ENCODE measurements at places on chromosomes 16 and 17.

DNA sequence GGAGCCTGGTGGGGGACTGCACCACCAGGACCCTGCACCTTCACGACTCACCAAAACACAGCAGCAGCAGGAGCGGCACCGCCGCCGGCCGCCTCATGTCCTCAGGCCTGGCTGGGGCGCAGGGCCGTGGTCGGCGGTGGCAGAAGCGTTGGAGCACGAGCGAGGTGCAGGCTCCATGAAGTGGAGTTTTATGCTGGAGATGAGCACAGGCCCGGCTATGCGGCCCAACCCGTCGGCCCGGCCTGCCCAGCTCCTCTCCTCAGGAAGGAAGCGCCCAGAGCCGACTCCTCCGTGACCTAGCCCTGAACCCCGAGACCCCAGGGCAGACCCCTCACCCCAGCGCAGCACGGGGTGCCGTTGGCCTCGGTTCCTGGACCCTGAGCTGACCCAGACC, at the start of gene PRSS27:
TSS of gene PRSS27 (minus strand) at position 161 of the 394 bp plus-strand sequence. CDS start at position 97, 64 bp downstream.
- DNase-seq, result no peak

DNA sequence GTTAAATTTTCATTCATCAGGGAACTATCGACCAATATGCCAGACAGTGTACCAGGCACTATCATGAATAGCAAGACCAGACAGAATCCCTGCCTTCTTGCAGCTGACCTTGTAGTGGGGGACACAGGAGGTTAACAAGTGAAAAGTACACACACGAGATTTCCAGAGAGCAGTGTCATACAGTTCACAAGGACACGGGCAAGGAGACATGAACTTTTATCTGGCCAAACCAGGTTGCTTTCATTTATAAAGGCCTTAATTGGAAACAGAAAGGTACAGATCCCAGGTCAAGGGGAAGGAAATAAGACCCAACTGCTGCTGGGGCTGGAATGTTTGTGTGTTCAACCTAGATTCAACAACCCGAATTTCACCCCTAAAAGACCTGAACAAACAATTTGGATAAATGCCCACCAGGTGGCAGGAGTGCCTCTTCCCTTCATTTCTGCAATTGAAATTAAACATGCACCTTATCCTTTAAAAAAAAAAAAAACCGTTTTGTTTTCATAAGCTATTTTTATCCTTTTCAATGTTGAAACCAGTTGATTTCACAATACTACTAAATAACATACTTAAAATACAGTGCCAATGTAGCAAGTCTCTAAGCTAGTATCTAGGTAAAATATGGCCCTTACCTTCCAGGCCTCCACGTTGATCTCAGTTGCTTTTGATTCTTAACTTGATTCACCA, 65.9 kb downstream of the EMP2 start:
- peak; percentile 23 for DNase-seq

GRCh38 chr17:81860756-81861568, 627 bp upstream of the P4HB start:
- DNase-seq, result peak; percentile 98

- DNase-seq, result no peak
Measured at GRCh38 chr16:80390871-80391489, 149.8 kb upstream of the DYNLRB2 start.

DNA sequence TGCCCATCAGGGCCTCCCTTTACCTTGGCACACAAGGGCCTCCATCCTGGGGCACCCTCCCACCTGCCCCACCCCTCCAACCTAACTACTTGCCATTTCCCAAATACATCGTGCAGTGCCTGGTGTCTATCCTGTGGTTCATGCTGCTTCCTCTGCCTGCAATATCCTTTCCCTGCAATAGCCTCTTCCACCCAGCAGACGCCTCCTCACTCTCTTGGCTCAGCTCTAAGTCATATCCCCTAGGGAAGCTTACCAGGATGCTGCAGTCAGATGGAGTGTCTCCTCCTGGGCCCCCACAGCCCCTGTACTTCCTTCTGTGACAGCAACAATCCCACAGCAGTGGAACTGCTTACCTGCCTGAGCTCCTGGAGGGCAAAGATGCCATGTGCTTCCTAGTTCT, 36.7 kb downstream of the CCDC182 start:
- DNase-seq, result no peak

GRCh38 chr16:53779186-53779585, 75.2 kb downstream of the FTO start:
- no peak for DNase-seq

DNA sequence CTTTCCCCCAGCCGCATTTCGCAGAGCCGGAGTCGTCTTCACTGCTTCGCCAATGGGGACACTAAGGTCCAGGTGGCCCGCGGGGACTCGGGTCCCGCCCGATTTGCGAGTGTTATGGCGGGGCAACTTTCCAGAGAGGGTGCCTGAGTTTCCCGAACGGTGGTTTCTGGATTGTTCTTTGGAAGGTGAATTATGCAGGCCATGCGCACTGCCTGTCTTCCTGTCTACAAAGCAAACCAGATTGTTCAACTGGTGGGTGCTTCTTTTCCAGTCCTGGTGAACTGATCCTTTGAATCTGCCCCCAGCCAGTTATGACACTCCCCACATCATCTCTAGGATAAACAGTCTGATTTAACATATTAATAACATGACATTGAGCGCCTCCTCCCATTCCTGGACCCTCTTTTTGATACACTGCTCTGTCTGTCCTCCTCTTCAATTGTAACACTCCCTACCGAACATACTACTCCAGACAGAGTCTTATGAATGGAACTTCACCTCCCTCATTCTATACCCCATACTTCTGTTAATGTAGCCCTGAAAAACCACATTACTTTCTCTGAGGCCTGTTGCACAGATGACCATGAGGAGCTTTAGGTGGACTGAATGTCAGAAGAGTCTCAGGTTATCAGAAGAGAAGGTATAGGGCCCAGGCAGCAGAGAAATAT, 159.0 kb downstream of the RAB11FIP4 start:
- no peak for DNase-seq

DNA sequence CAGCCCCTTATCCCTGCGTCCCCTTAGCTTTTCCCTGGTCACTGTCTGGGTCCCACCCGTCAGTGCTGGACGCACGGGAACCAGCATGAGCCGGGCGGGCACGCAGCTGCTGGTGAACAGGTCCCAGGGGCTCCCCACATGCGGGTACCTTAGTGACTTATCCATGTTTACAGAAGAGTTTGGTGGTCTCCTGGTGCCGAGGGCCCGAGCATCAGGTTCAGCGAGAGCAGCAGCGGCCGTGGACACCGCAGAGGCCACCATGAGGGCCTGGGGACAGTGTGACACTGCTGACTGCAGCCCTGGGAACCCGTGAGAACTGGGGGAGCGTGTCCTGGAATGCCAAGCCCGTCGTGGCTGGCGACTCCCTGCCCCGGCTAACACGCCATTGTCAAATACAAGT, 6.5 kb downstream of the CD7 start:
- DNase-seq, result no peak

DNA sequence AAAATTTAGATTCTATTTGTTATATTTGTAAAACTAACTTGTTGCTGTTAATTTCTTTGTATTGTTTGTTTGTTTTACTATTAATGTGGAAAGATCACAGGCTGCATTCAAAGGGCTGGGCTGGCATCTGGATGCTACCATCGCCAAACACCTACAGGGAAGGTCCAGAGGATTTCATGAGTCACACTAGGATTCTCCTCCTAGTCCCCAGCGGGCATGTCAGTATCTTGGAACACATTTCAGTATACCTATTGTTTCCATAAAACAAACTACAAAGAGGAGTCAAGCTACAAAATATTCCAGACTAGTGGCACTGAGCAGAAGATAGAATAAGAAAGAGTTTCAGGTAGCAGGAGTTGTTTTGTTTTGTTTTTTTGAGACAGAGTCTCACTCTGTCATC, 55.3 kb downstream of the NOG start:
- DNase-seq, result no peak

GRCh38 chr17:61587807-61588660, 3.0 kb downstream of the NACA2 start:
- no peak for DNase-seq

DNA sequence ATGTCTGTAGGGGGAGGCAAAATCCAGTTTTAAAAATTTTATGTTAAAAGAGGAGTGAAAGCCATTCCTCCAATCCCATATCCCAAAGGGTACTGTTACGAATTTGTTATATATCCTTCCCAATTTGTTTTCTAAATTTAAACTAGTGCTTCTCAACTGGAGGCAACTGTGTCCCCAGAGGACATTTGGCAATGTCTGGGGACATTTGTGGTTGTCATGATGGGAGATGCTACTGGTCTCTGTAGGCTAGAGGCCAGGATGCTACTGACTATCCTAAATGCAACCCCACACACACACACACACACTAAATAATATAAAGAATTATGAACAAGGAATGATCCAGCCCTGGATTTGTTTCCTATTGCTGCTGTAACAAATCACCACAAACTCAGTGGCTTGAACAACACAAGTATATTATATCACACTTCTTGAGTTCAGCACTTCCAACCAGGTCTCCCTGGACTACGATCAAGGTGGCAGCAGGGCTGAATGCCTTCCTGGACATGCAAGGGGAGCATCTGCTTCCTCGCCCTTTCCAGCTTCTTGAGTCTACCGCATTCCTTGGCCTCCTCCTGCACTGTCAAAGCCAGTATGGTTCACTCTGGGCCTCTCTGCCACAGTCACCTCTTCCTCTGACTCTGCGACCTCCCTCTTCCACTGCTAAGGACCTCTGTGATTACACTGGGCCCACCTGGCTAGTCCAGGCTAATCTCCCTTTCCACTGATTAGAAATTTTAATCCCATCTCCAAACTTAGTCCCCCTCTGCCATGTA, 30.1 kb downstream of the ARHGAP17 start:
- DNase-seq, result no peak

DNA sequence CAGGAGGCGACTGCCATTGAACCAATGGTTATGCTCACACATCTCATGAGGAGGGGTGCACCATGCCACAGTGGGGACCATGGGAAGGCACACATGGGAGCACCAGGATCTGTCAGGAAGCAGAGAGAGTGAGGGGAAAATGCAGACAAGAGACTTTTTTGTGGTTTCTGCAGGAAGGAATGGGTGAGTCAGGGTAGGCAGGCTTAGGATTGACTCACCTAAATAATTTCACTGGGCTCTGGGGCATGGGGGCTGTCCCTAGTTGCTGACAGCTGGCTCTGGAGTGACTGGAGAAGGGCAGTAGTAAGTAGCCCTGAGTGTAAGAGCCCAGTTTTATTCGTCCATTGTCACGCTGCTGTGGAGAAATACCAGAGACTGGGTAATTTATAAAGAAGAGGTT, 202.4 kb downstream of the AXIN2 start:
- peak; percentile 39 for DNase-seq

DNA sequence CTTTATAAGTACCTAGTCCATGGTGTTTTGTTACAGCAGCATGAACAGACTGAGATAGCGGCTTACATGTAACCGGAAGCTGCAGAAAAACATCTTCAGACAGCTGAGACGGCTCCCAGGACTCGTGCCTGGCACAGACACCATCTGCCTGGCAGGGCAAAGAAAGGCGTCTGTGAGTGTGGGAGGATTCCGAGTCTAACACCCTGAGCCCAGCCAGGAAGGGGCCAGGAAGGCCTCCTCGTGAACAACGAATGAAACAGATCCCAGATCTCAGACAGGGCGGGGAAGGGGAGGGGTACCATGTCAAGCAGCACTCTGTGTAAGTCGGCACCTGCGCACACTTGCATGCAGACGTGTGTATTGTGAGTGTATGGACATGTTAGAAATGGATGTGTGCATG, 4.4 kb upstream of the CSNK1D start:
- DNase-seq, result no peak

DNA sequence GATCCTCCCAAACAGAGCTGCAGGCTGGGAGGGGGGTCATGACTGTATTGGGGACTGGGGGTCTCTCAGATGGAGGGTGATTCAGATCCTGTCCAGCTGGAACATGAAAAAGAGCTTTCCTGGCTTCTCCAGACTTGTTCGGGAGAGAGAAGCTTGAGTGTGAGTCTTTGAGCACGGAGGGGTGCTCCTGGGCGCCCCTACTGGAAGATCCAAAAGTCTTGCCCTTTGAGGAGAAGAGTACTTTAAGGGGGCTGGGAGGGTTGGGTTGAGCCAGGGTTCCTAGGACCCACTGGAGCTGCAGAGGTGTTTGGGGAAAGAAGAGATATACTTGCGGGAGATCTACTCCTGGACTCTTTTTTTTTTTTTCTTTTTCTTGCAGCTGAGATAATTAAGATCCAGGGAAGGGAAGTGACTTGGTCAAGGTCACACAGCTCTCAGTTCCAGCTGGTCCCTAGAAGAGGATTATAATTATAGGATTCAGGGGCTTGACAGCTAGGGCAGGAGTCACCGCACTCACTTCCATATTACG, 8.4 kb downstream of the RARA start:
- no peak for DNase-seq

DNA sequence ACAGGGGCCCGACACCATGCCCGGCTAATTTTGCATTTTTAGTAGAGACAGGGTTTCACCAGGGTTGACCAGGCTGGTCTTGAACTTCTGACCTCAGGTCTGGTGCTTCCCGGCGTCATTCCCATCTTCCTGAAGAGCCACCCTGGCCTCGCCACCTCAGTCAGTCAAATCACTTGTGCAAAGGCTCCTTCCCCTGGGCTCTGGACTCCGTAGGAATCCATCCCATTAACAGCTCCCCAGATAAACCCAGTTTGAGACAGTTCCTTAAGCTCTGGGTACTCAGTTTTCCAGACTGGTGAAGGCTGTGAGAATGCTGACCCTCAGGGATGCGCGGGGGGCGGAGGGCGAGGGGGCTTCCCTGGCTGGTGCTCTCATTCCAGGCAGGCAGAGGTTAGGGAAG, 39.5 kb downstream of the MRM1 start:
- no peak for DNase-seq

DNA sequence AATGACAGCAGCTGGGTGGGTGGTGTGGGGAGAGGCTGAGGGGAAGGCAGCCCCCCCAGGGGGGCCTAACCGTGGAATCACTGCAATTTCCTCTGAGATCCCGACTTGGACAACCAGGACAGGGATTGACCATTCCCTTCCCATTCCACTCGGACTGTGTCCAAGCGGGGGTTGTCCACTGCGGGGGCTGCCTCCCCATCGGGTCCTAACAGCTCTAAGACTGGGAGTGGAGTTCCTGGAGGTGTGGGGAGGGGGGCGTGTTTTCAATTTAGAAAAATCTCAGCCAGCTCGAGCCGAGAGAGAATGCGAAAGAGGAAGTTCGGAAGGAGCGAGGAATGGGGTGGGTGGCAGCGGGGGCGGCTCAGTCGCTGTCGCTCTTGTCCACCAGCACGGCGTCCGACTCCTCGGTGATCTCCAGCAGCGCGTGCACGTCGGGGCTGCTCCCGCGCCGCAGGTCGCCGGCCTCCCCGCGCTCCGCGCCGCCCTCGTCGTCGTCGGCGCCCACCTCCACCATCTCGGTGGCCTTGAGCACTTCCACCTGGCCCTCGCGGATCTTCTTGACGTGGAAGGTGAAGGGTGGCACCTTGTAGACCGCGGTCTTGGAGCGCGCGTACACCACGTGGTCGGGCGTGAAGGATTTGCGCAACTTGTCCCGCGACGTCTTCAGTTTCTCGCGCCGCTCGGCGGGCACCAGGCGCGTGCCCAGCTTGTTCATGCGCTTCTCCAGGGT, 16.2 kb upstream of the STAT3 start:
- no peak for DNase-seq

DNA sequence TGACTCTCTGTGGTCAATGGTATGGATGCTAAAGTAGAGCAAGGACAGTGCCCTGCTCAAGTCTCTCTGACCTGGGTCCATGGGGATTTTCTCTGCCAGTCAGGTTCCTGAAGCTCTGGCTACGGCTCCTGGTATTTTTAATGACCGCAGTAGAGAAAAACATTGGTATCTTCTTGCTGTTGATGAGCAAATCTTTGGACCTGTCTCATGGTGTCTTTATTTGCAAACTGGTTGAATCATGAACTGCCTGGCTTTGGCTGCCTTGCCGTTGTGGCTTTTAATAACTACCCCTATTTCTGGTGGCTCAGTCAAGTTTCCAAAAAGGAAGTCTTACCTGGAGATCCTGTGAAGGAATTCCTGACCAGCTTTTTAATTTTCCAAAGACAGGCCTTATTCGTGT, 8.7 kb downstream of the FAM234A start:
- DNase-seq, result no peak

GRCh38 chr16:88833086-88833485, 21.4 kb upstream of the APRT start:
- no peak for DNase-seq

All from stimulated activated CD4-positive, alpha-beta T cell treated with anti-CD3 and anti-CD28 coated beads, Interleukin-12 subunit alpha, Interleukin-12 subunit beta, amount 100 ng/mL, for 48 hours (primary cell).